ENCODE measurements at places on chromosomes 13 and 19.
A peak's percentile ranks its signal among the peaks of the same experiment; 100 is the strongest.

GRCh38 chr13:97279913-97280312 is 57.8 kb downstream of the MBNL2 start:
- peaks cover 41% of the 10 kb centered on the region for H3K36me3 ChIP-seq
- peak overlapping the region; percentile 87 for H3K27ac ChIP-seq
- peak overlapping the region; percentile 70 for H3K4me3 ChIP-seq

GRCh38 chr19:55688422-55689218 is 13.6 kb downstream of the EPN1 start:
- H3K4me1 ChIP-seq = no peaks in the 10 kb centered on the region
- peaks cover 3% of the 10 kb centered on the region for H3K27me3 ChIP-seq
- no peak for DNase-seq
- H3K36me3 ChIP-seq = no peaks in the 10 kb centered on the region
- H3K27ac ChIP-seq = no peak overlapping the region
- no peak overlapping the region for H3K4me3 ChIP-seq

DNA sequence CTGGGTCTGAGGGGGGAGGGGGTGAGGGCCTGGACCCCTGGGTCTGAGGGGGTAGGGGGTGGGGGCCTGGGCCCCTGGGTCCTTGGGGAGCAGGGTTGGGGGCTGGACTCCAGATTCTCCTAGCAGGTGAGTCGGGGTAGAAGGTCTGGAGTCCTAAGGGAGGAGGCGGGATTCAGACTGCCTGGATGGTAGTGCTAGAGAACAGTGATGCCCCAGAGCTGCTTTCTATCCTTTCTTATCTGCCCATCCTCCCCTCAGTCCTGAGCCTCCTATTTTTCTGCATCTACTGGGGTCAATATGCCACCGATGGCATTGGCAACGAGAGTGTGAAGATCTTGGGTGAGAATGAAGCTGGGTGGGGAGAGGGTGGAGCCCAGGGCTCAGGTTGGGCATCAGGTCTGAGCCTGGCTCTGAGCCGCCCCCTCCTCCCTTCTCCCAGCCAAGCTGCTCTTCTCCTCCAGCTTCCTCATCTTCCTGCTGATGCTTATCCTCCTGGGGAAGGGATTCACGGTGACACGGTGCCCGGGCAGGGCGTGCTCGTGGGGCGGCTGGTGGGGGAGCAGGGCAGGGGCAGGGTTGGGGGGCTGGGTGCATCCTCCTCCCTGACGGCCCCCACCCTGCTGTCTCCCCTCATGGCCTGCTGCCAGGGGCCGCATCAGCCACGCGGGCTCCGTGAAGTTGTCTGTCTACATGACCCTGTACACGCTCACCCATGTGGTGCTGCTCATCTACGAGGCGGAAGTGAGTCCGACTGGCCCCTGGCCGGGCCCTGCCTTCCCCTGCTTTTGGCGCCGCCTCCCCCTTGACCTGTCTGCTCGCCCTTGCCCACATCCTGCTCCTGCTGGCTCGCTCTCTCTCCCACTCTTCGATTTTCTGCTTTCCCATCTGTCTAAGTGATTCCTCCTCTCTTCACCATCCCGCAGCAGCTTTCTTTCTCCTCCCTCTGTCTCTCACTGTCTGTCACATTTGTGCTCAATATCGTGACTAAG is 3.4 kb downstream of the TMEM145 start:
- H3K27me3 ChIP-seq = peaks cover 35% of the 10 kb centered on the region
- H3K27ac ChIP-seq = peak overlapping the region; percentile 53
- H3K4me3 ChIP-seq = peak overlapping the region; percentile 56
- H3K4me1 ChIP-seq = peaks cover 15% of the 10 kb centered on the region

GRCh38 chr19:12773571-12773970 is 1.8 kb downstream of the HOOK2 start:
- H3K36me3 ChIP-seq = no peaks in the 10 kb centered on the region
- peak overlapping the region; percentile 50 for H3K27ac ChIP-seq
- DNase-seq = no peak
- H3K27me3 ChIP-seq = no peaks in the 10 kb centered on the region
- peaks cover 38% of the 10 kb centered on the region for H3K4me1 ChIP-seq
- H3K4me3 ChIP-seq = peak overlapping the region; percentile 27

DNA sequence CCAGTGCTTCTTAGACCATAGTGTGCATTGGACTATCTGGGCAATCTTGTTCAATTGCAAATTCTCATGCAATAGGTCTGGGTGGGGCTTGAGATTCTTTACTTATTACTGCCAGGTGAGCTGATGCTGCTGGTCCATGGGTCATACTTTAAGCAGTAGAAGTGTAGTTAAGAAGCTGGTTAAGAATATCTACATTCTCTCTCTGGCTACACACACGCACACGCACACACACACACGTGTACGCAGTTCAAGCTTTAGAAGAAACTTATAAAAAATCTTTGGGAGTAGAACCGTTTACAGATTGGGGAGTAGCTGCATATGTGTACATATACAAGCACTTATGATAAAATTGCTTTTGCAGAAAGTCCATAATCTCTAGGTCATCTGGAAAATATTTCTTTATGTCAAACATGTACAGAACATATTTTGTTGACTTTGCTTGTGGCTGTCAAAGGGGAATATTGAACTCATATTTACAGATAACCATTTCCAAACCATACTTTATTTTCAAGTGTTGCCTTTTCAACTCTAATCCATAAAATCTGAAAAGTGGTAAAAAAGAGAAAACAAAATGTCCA is 99.7 kb downstream of the GPC6 start:
- no peak overlapping the region for H3K4me3 ChIP-seq
- no peak overlapping the region for H3K27ac ChIP-seq
- peaks cover 6% of the 10 kb centered on the region for H3K4me1 ChIP-seq
- no peaks in the 10 kb centered on the region for H3K36me3 ChIP-seq

DNA sequence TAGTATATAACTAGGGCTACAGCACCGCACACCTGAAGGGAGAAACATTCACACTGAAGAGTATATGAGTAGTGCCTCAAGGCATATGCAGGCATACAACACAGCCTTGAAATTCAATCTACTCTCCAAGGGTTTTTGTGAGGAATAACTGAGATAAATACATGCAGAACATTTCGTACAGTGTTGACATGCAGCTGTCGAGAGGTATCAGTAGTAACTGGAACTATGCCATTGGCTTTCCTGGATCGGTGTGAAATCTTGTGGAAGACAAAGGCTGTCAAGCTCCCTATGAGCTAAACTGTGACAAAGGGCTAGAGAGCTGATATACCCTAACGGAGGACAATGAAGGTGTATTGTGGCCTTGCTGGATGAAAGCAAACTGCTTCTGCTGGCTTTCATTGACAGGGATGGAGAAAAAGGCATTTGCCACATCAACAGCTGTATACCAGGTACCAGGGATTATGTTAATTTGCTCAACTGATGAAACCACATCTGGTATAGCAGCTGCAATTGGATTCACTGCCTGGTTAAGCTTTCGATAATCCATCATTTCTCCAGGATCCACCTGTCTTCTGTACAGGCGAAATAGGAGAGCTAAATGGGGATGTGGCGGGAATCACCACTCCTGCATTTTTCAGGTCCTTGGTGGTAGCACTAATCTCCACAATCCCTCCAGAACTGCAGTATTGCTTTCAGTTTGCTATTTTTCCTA is 16.3 kb downstream of the MTRF1 start:
- H3K4me1 ChIP-seq = peaks cover 18% of the 10 kb centered on the region
- H3K4me3 ChIP-seq = no peak overlapping the region
- no peak for DNase-seq
- peaks cover 19% of the 10 kb centered on the region for H3K36me3 ChIP-seq
- no peaks in the 10 kb centered on the region for H3K27me3 ChIP-seq

DNA sequence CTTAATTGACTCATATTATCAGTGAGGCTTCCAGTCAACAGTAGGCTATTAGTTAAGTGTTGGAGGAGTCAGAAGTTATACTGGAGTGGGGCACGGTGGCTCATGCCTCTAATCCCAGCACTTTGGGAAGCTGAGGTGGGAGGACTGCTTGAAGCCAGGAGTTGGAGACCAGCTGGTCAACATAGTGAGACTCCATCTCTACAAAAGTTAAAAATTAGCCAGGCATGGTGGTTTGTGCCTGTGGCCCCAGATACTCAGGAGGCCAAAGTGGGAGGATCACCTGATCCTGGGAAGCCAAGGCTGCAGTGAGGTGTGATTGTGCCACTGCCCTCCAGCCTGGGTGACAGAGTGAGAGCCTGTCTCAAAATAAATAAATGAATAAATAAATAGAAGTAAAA is 53.2 kb downstream of the COMP start:
- no peak overlapping the region for H3K27ac ChIP-seq
- H3K36me3 ChIP-seq = no peaks in the 10 kb centered on the region
- no peak for DNase-seq
- H3K4me3 ChIP-seq = no peak overlapping the region

- H3K36me3 ChIP-seq = peaks cover 32% of the 10 kb centered on the region
- no peaks in the 10 kb centered on the region for H3K27me3 ChIP-seq
- H3K4me3 ChIP-seq = no peak overlapping the region
- no peak overlapping the region for H3K27ac ChIP-seq
- peaks cover 5% of the 10 kb centered on the region for H3K4me1 ChIP-seq
These were observed 18.3 kb downstream of the DIS3 start for GRCh38 chr13:72763411-72763810.

DNA sequence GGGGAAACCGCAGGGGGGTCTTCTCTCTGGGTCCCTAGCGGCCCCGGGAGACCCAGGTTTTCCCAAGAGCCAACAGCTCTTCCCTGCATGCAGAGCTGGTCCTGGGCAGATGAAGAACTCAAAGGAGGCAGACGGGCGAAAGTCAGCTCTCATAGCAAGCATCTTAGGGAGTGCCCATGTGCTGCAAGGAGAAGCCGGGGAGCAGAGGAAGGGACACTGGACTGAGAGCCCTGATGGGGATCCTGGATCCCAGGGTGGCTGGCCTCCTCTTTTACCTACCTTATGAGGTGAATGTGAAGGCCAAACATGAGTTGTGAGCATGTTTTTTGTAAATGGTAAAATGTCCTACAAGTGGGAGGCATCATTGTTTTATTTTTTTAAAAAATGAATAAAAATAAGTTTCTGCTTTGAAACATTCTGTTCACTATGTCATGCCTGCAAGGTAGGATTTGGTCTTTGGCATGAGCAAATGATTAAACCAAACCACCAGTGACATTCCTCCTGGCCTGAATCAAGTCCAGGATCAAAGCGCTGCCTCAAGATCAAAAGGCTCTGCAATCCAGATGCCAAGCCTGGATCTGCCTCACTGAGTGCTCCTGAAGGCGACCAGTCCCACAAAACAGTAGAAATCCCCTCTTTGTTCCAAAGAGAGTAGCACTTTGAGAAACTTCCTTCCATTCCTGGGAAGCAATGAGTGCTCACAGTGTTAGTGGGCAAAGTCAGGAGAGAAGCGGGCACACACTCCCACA is 92.2 kb upstream of the SERP2 start:
- no peak overlapping the region for H3K27ac ChIP-seq
- peaks cover 23% of the 10 kb centered on the region for H3K27me3 ChIP-seq
- H3K36me3 ChIP-seq = no peaks in the 10 kb centered on the region
- no peak for DNase-seq
- H3K4me1 ChIP-seq = peaks cover 14% of the 10 kb centered on the region

GRCh38 chr13:25291691-25292090 is 4.4 kb upstream of the MTMR6 start:
- H3K27me3 ChIP-seq = peaks cover 4% of the 10 kb centered on the region
- H3K36me3 ChIP-seq = peaks cover under 1% of the 10 kb centered on the region
- no peak overlapping the region for H3K4me3 ChIP-seq
- DNase-seq = no peak
- no peak overlapping the region for H3K27ac ChIP-seq

DNA sequence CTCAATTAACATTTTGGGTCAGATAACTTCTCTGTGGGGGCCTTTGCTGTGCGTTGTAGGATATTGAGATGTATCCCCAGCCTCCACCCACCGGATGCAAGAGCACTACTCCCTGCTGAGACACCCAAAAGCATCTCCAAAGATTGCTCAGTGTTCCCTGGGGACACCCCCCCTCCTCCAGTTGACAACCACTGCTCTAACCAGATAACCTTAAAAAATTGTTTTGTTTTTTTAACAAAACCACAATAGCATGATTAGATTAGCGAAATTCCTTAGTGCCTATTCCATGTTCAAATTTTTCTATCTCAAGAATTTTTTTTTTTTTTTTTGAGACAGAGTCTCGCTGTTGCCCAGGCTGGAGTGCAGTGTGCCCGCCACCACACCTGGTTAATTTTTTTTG is 2.6 kb upstream of the EPN1 start:
- peak overlapping the region; percentile 66 for H3K27ac ChIP-seq
- H3K27me3 ChIP-seq = peaks cover 7% of the 10 kb centered on the region
- peaks cover 14% of the 10 kb centered on the region for H3K36me3 ChIP-seq
- H3K4me1 ChIP-seq = peaks cover 53% of the 10 kb centered on the region

DNA sequence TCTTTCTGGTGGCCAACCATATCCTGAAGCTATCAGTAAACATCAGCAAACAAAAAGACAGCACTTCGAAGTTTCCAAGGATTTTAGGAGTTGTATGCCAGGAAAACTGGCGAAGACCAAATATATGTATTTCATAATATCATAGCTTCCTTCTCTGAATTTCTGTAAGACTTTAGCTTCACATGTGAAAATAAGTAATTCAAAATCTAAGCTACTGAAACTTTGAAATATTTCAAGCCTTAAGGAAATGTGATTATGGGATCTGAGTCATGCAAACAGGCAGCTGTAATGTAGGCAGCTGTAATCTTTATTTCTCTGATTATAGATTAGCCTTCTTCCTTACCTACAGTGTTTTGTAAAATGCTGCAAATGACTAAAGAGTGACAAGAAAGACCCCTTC is 70.7 kb upstream of the ANKRD10 start:
- H3K4me3 ChIP-seq = no peak overlapping the region
- H3K36me3 ChIP-seq = no peaks in the 10 kb centered on the region
- peaks cover 15% of the 10 kb centered on the region for H3K4me1 ChIP-seq
- no peak for DNase-seq
- H3K27me3 ChIP-seq = no peaks in the 10 kb centered on the region

Data from HFFc6 (cell line).